ENCODE measurements at places on chromosomes 4 and X. TPM values are rescaled to one million over a fixed set of nuclear protein-coding genes. Genes with fewer than 3 reads are reported as not detected.

ACE2 gene
- total RNA-seq: 35.9 TPM

DNA sequence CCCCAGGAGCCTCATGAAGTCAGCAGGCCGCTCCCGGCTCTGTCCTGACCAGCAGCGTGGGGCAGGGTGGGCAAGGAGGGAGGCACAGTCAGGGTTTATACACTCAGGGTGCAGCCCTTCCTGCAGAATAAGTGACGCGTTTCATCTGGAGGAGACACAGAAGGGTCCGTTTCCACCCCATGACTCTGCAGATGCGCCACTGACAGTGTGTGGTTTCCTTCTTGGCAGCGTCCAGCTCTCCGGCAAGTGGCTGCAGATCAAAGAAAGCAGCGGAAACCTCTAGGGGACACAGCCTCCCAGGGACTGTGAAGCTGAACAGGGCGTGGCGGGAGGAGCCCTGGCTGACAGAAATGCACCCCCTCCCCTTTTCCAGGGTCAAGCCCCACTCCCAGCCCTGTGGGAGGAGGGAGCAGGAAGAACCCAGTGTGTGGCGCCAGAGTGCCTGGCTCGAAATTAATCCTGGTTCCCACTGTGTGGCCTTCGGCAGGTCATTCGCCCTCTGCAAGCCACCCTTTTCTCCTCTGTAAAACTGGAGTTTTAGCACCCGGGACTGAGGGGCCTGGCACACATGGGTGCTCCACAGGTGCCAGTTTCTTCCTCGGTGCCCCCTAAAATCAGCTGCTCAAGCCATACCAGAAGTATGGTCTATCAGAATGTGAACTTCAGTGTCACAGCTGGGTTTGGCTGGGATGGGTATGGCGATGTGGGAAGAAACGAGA, 17.3 kb upstream of the TBC1D14 start:
- peak; percentile 59 for DNase-seq

CT83 gene
- not detected for total RNA-seq

ZNF157 gene
- 0.25 TPM for total RNA-seq

GRCh38 chrX:68375803-68376202, 57.5 kb downstream of the OPHN1 start:
- DNase-seq: no peak

RAB41 gene
- not detected for total RNA-seq

HSFX2 gene
- total RNA-seq: 0.23 TPM

PRDM5 gene
- total RNA-seq: 16.0 TPM

- DNase-seq: no peak
These were observed 19.1 kb downstream of the SASH3 start for GRCh38 chrX:129798888-129799287.

MMRN1 gene
- 0.14 TPM for total RNA-seq

UGT2B15 gene
- not detected for total RNA-seq

SH2D1A gene
- total RNA-seq: not detected

MUC7 gene
- not detected for total RNA-seq

DNA sequence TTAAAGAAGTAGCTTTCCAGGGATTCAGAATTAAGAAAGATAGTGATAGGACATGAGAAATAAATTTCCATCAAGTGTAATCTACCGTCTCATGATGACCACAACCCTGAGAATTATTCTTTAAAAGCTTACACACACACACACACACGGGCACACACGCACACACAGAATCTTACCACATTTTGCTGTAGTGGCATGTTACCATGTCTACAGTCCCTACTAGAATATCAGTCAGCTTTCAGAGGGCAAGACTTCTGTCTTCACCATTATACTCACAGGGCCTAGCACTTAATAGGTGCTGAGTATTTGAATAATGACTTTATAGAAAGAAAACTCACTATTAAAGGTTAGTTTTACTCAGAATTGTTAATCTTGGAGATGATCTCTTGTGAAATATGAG, 15.4 kb downstream of the CMC4 start:
- DNase-seq: no peak

DNA sequence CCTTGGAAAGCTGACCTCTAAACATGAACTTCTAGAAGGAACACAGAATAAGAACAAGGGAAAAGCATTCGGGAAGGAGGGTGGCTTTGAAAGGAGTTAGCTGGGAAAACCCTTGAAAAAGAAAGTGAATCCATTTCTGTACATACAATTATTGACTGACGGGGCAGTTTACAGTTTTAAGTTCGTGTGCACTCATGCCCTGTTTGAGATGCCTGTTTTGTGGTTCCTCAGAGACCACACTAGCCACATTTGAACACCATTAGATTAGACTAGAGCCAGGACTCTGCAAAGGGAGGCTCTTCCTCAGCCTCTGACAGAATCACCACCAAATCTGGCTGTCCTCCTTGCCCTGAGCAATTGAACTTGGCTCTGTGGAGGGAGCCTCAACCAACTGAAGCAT, 158.3 kb downstream of the PALLD start:
- no peak for DNase-seq

GRCh38 chrX:153623310-153624029, 23.5 kb upstream of the DUSP9 start:
- no peak for DNase-seq

GRCh38 chr4:11488657-11489452, 60.2 kb upstream of the HS3ST1 start:
- DNase-seq: no peak

DNA sequence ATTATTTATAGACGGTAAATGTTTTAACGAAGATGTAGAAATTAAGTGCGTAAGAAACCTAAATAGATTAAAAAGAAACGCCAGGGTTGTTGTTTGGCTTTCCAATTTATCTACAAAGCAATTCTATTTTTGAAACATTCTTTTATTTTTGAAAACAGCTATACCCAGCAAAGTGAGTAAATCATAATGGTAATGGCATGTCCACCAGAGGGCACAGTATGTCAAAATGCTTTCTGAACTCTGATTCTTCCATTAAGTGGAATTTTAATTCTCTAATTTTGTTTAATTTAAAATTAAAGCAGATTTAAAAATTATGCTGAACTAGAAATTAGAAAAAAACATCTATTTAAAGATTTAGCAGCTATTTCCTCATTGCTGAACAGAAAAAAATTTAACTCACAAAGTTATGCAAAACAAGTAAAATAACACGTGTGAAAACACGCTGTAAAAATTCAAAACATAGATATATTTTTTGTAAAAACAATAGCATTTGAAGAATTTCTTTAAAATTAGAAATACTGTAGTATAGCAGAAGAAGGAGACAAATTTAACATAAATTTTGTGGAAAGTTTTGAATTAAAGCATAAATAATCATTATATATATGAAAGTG, 26.5 kb downstream of the RASSF6 start:
- no peak for DNase-seq

DNA sequence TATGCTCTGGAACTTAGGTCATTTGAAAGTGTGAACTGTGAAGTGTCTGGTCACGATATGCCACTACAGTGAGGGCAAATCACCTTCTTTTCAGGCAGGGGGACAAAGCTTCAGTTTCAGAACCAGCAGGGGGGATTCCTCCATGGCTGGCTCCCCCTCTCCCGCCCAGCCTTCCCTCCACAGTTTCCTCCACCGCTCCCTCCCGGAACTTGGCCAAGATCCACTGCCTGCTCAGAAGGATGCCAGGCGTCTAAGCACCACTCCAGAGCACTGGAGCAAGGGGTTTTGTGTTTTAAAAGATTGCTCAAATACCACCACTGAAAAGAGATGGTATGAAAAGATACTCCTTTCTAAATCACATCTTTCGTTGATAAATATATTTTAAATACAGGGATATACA, 126.9 kb downstream of the ELOVL6 start:
- DNase-seq: peak; percentile 22

JAKMIP1 gene
- not detected for total RNA-seq

DNA sequence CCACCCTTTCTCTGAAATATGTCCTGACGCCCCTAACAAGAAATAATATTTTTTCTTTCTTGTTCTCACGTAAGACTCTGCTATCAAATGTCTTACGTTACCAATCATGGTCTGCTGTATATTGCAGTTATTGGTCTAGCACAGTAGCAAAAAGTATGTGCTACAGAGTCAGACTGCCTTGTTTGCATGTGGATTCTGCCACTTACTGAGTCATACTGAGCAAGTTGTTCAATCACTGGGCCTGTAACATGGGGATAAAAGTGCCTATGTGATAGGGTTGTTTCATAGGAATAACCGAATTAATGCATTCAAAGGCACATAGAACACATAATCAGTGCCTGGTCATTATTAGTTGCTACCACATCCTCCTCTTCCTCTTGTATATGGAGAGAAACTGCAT, 14.1 kb downstream of the RPGR start:
- no peak for DNase-seq

NAAA gene
- total RNA-seq: 27.7 TPM

GRCh38 chrX:130264573-130264972, 4.1 kb downstream of the ZNF280C start:
- no peak for DNase-seq

- no peak for DNase-seq
These were observed 58.7 kb downstream of the NBDY start for GRCh38 chrX:56787734-56788152.

CACNA1F gene
- 0.07 TPM for total RNA-seq

DNA sequence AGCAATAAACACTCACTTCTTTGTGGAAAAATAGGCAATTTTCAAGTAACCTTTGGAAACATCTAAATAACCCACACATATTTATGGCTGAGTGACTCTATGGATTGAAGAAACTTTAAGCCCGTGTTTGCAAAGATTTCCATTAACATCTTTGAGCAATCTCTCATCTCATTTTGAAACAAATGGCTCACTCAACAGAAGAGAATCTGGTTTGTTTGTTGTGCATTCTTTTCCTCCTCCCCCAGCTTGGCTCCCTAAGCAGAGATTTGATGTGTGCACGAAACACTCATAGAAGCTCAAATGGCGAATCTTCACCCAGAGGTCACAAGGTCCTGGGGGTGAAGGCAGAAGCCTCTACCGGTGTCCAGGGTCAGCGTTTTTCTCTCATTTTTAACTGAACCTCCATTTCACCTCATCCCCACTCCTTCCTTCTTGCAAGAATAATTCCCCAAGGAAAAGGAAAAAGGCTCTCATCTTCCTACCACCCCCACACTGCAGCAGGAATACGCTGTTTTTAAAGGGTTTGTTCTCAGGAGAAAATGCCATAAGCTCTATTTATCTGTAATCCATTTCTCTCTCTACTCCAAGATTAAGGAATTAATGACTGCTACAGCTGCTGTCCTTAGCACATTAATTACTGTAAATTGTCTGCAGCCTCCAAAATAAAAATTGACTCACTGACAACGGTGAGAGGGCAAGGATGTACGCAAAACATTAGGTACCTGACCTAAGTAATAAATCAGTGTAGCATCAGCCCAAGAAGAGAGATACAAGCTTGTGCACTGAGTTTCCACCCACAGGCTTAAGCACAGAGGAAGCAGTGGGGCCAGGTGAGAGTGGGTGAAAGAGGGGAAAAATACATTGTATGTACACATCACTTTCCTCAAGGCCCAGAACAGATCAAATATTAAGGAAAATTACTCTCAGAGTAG, 307.6 kb upstream of the NOCT start:
- DNase-seq: no peak

DNA sequence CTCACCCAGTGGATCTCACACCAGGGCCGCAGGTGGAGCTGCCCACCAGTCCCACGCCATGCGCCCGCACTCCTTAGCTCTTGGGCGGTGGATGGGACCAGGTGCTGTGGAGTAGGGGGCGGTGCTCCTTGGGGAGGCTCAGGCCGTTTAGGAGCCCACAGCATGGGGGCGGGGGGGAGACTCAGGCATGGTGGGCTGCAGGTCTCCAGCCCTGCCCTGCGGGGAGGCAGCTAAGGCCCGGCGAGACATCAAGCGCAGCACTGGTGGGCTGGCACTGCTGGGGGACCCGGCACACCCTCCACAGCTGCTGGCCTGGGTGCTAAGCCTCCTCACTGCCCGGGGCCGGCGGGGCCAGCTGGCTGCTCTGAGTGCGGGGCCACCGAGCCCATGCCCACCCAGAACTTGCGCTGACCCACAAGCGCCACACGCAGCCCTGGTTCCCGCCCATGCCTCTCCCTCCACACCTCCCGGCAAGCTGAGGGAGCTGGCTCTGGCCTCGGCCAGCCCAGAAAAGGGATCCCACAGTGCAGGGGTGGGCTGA, 312.9 kb upstream of the GIMD1 start:
- no peak for DNase-seq

DNA sequence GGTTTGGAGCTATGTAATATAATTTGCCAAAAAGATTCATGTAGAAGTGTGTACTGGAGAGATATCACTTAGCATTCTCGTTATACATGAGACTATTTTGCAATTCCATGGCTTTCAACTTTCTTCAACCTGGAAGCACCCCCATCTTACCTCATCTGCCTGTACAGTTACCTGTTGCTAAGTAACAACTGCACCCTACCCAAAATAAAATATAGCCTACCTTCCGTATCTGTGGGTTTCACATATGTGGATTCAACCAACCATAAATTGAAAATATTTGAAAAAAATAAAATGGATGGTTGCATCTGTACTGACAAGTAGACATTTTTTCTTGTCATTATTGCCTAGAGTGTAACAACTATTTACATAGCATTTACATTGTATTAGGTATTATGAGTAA, 278.3 kb downstream of the PPP1R2C start:
- no peak for DNase-seq

DNA sequence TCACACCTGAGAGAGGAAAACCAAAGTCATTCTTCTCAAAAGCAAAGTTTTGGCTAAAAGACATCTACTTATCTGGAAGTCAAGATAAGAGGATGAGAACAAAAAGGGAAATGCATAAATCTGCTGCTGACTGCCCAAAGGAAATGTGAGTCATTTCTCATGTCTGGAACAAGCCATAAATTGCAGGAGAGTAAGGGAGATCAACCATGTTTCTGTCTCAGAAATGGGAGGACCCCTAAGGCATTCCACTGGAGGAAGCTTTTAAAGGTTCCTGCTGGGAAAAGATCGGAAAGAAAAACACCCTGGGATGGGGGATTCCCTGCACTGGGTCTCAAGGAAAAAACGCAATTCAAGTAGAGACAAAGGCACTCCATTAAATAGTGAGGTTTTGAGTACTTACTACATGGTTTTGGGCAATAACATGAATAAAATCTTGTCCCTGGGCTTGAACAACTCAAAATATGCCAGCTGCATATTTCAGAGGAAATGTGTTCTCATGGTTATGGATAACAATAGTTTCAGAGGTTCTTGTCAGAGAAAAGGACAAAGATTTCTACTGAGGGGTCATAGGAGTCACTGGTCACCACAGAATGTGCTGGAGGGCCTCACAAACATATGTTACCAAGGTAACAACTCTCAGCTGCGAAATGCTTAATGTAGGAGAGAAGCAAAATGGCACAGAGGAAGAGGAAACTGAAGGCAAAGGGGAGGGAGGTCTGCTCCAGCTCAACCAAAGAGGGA, 19.3 kb downstream of the GPR143 start:
- no peak for DNase-seq

DNA sequence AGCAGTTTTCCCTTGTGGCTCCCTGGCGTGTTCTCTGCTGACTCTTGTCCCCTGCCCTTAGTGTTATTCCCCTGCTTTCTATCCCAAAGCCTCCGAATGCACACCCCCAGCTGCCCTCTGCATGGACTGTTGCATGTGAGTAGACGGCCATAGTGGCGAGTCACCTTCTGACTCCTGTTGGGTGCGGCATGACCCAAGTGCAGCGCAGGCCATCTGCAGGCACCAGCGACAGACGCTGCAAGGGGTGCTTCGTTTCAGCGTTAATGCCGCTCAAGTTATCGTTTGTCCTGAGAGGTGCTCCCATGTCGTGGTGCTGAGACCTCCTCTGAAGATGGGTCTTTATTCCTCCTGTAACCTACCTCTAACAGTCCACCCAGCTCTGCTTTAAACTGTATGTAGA, 57.7 kb downstream of the NOP14 start:
- DNase-seq: no peak
